ENCODE measurements at places on chromosomes 2 and 18. TPM values are rescaled to one million over a fixed set of nuclear protein-coding genes. Genes with fewer than 3 reads are reported as not detected.

The UGT1A5 gene
- total RNA-seq = not detected

The AGXT gene
- total RNA-seq = not detected

The HADHB gene
- 731 TPM for total RNA-seq

DNA sequence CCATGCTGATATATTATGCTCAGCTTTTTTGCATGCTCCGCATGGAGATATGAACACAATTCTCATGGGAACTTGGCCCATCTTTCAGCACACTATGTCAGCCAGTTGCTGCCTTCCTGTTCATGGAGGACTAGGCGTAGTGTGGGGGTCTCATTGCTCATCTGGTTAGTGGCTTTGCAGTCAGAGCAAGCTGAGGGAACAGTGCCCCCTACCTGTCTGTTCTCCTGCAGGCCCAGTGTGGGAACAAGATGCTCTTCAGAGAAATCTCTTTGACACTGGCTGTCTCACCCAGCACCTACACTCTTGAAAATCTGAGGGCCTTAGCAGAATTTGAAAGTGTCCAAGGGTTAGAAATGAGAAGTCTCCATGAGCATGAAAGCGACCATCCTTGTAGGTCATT is 47.1 kb downstream of the SPTBN1 start:
- no peak for DNase-seq
- H3K4me3 ChIP-seq = no peak overlapping the region
- peaks cover 95% of the 10 kb centered on the region for H3K4me1 ChIP-seq

The CCDC150 gene
- total RNA-seq = 1.2 TPM

- no peaks in the 10 kb centered on the region for H3K36me3 ChIP-seq
- no peak overlapping the region for H3K4me3 ChIP-seq
- no peaks in the 10 kb centered on the region for H3K27me3 ChIP-seq
- no peaks in the 10 kb centered on the region for H3K4me1 ChIP-seq
These were observed 630.8 kb upstream of the PIK3C3 start for GRCh38 chr18:41324020-41324791.

- no peak overlapping the region for H3K27ac ChIP-seq
- no peaks in the 10 kb centered on the region for H3K27me3 ChIP-seq
- H3K4me3 ChIP-seq = no peak overlapping the region
- H3K36me3 ChIP-seq = no peaks in the 10 kb centered on the region
These were observed 61.3 kb downstream of the GDF7 start for GRCh38 chr2:20728114-20728758.

DNA sequence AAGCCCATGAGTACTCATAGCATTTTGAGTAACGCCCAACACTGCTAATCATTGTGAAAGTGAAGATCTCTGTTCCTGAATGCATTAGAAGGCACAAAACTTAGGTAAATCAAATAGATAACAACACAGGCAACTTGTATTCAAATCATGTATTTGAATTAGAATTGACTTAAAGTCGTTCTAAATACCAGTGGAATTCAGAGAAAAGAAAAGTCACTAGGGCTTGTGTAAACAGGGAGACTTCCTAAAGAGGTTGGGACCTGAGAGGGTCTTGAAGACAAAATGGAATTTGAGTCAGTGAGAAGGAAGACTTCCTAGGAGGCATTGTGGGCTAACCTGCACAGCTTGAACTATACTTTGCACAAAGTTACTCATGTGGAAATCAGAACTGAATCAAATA is 127.2 kb downstream of the CTNNA2 start:
- no peak for DNase-seq
- H3K36me3 ChIP-seq = no peaks in the 10 kb centered on the region
- no peaks in the 10 kb centered on the region for H3K27me3 ChIP-seq
- H3K27ac ChIP-seq = no peak overlapping the region
- no peaks in the 10 kb centered on the region for H3K4me1 ChIP-seq

DNA sequence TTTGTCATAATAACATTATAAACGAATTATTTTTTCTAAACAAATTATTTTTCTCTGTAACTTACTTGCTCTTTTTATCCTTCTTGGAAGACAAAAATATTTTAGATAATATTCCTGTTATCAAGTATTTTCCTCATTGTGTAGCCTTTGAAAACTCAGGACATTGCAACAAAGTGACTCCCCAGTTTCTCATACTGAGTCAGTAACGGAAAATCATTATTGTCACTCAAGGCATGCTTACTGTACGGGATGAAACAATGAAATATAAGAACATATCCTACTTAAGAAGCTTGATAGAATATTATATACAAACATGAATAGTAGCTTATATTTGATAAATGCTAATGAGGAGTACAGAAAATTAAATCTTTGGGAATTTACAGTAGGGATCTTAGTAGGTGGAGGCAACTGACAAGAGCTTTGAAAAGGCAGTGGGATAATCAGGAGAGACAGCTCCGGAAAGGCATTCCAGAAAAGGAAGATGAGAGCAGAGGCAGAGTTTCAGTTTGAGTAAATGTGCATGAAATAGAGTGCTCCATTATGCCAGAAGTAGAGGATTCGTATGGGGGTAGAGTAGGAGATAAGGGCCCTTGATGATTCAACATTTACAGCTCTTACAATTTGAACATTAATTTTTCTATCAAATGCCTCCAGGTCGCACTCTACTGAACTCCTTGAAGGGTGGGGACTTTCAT is 14.0 kb upstream of the YES1 start:
- H3K4me1 ChIP-seq = no peaks in the 10 kb centered on the region
- no peaks in the 10 kb centered on the region for H3K36me3 ChIP-seq
- H3K27me3 ChIP-seq = no peaks in the 10 kb centered on the region
- no peak overlapping the region for H3K4me3 ChIP-seq
- H3K27ac ChIP-seq = no peak overlapping the region
- no peak for DNase-seq

The PRPF40A gene
- 30.8 TPM for total RNA-seq

DNA sequence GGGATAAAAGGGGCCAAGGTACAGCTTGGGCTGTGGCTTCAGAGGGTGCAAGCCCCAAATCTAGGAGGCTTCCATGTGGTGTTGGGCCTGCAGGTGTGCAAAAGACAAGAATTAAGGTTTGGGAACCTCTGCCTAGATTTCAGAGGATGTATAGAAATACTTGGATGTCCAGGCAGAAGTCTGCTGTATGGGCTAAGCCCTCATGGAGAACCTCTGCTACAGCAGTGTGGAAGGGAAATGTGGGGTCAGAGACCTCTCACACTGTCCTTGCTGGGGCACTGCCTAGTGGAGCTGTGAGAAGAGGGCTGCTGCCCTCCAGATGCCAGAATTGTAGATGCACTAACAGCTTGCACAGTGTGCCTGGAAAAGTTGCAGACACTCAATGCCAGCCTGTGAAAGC is 880.6 kb upstream of the ID2 start:
- no peaks in the 10 kb centered on the region for H3K4me1 ChIP-seq
- DNase-seq = no peak
- H3K27me3 ChIP-seq = no peaks in the 10 kb centered on the region
- H3K27ac ChIP-seq = no peak overlapping the region
- H3K36me3 ChIP-seq = no peaks in the 10 kb centered on the region
- H3K4me3 ChIP-seq = no peak overlapping the region

DNA sequence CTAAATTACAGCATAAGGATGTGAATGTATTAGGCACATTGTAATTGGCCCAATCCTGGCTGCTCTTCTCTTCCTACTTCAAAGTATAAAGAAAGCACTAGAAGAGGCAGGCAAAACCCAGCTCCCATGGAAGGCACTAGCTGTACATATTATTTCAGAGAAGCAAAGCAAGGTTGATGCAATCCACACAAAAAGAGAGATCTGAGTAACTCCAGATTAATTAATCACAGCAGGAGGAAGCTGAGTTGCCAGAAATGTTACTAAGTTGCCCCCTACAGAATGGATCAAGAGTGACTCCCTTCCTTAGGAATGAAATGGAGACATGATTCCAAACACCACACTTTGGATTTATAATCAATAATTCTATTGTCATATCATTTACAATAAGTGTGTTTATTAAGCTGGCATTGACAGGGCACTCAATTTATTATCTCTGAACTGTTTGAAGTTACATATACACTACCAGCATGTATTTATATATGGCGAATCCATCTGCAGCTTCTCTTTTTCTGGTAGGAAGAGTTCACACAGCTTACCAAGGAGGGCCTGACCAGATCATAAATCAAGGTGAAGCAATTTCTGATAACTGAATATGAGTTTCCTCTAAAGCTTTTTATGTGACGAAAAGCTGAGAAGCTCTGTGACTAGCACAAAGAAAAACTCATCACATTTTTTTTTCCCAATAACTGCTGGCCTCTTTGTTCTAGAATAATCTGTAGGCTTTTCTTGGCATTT is 393.1 kb upstream of the LYPD1 start:
- no peaks in the 10 kb centered on the region for H3K4me1 ChIP-seq
- H3K27me3 ChIP-seq = no peaks in the 10 kb centered on the region
- no peak overlapping the region for H3K4me3 ChIP-seq
- no peaks in the 10 kb centered on the region for H3K36me3 ChIP-seq

DNA sequence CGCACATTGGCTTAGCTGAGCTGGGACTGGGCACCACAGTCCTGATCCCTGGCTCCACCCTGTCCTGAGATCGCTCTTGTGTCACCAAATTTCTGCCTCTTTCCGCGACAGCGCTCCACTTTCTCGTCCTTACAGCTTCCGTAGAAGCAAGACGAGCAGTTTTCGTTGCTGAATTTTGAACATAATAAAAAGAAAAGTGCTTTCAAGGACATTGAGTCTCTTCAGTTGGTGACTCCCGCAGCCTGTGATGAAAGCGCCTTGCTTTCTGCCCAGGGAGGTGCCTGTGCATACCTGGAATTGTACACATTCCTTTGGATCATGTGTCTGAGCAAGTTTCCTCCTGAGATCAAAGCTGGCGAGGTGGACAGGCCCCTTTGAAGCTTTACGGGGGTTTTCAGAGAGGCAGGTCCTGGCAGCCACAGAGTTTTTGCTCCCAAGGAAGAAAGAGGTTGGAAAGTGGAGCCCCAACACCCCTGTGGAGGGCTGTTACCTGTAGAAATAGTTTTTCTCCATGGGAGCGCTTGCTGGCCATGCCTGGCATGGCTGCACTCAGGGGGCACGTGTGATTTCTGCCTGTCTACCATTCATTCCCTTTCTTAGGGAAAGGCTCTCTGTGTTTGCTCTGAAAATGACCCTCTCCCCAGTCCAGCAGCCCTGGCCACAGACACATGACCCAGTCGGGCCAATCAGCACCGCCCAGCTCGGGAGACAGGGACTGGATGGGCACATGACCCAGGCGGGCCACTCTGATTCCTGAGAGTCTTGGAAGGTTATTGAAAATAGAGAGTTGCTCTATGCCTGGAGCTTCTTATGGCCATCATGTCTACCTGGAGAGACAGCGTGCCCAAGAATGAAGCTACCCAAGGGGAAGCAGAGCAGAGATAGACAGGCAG is 115.6 kb upstream of the OTOS start:
- H3K27me3 ChIP-seq = no peaks in the 10 kb centered on the region
- H3K36me3 ChIP-seq = no peaks in the 10 kb centered on the region
- no peak overlapping the region for H3K4me3 ChIP-seq
- no peak for DNase-seq
- H3K4me1 ChIP-seq = peaks cover 27% of the 10 kb centered on the region
- no peak overlapping the region for H3K27ac ChIP-seq

The WNT6 gene
- total RNA-seq = 0.34 TPM

The ANKRD36B gene
- 5.7 TPM for total RNA-seq

The SERPINB13 gene
- total RNA-seq = not detected

The ITGA6 gene
- total RNA-seq = 84.8 TPM

DNA sequence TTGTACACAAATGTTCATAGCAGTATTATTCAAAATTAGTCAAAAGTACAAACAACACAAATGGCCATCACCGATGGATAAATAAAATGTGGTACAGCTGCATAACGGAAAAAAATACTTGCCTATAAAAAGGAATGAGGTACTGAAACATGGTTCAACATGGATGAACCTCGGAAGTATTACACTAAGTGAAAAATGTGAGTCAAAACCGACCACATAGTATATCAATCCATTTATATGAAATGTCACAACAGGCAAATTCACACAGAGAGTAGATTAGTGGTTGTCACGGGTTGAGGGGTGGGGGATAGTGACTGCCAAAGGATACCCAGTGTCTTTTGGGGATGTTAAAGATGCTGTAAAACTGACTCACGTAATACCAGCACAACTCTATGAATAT is 3.5 kb downstream of the SS18 start:
- no peaks in the 10 kb centered on the region for H3K27me3 ChIP-seq
- DNase-seq = no peak
- H3K4me1 ChIP-seq = peaks cover 26% of the 10 kb centered on the region
- peaks cover 34% of the 10 kb centered on the region for H3K36me3 ChIP-seq
